DMS53 (cell line): ENCODE measurements at places on chromosomes 4 and X.

GRCh38 chr4:52366621-52367020, 292.5 kb downstream of the USP46 start:
- no peak for DNase-seq

GRCh38 chr4:177283167-177283566, 26.5 kb upstream of the NEIL3 start:
- DNase-seq = no peak

DNA sequence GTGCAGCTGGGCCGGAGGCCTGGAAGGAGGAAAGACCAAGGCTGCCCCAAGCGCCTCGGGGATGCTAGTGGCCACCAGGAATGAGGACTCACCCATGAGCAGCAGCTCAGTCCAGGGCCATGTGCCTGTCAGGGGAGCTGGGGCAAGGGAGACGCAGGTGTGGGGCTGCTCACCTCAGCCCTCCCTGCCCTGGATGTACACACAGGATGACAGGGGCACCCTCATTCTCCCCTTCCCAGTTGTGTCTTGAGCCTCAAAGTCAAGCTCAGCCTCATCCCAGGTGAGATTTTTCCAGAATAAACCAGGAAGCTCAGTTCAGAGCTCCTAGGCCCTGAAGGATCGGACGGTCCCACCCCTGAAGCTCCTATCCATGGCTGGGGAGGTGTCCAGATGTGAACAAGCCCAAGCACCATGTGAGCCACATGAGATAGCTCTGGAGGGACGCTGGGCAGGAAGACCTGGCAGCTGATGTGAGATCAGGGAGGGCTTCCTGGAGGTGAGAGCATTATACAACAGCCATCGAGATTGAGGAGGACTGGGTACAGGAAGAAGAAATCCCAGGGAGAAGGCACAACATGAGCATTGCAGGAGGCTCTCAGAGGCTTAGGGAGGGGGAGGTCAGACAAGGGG, 23.0 kb downstream of the HTRA3 start:
- DNase-seq = no peak

DNA sequence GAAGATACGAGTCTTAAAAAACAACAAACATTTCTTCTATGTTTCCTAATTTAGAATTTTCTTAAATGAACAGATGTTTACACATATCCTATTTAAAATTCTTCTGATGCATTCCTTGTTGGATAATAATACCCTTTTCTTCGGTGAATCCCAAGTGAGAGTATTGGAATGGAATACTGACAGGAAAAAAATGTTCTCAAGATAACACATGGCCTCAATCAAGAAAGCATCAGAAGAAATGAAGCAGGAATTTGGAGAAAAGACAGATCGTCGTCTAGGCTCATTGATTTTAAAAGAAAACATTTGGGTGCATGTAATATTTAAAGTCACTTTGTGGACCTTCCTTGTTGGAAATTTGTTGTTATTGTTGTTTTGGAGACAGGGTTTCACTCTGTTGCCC, 196.9 kb upstream of the ANK2 start:
- DNase-seq = no peak

DNA sequence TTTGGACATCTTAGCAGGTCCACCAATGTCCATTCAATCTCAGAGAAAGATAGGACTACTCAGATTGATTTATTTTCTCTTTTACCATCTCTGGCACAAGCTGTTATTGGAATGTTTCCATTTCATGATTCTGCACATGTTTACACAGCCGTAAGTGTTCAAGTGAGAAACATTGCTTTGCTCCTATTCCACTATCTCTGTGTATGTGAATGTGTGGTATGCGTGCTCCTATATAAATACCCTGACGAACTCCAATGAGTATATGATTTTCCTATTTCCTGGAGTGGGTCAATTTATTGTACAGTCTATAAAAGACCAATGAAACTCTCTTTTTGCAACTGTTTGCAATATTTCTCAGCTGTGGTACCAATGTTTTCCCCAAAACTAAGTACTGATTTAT, 221.0 kb upstream of the GALNT7 start:
- no peak for DNase-seq

DNA sequence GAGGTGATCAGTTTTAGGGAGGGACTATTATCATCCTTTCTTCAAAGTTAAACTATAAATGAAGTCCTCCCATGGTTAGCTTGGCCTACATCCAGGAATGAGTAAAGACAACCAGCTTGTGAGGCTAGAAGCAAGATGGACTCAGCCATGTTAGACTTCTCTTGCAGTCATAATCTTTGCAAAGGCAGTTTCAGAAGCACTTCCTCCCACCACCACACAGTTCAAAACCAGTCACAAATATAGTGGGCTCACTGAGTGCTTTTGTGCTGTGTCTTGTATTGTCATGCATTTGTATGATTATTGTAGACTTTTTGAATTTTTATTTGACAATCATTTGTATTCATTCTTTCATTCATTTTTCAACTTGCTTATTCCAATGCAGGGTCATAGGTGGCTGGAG, 204.5 kb downstream of the ZNF674 start:
- DNase-seq = no peak

DNA sequence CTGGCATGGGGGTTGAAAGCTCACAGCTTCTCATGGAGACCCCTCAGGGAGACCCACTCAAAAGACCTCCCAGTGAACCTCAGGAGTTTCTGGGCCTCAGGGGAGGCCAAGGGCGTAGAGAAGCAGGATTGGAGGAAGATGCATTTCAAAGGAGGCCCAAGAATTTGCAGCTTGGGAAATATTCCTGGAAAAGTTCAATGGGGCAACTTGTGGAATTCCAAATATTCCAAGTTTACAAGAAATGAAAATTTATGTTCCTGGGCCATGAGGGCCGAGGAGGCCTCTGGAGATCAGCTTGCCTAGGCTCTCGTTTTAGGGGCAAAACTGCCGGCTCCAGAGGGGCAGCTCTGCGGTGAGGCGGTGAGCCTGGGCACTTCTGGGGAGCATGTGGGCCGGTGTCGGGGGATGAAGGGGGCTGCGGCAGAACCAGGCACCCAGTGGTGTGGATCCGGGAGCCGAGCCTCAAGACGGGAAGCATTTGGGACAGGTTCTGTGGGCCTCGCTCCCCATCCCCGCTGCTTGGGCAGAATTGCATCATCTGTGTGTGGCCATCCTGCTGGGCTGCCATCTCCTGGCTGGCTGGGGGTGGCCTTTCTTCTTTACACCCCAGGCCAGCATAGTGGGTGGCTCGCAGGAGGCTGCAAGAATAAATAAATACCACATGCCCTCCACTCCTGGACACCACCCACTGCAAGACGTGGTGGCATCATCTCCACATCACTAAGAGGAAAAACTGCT, 54.6 kb upstream of the GPR78 start:
- DNase-seq = no peak

GRCh38 chrX:68762766-68763165, 66.1 kb upstream of the EFNB1 start:
- DNase-seq = no peak

- peak; percentile 1 for DNase-seq
Measured at GRCh38 chrX:9644335-9644734, 121.3 kb downstream of the GPR143 start.

DNA sequence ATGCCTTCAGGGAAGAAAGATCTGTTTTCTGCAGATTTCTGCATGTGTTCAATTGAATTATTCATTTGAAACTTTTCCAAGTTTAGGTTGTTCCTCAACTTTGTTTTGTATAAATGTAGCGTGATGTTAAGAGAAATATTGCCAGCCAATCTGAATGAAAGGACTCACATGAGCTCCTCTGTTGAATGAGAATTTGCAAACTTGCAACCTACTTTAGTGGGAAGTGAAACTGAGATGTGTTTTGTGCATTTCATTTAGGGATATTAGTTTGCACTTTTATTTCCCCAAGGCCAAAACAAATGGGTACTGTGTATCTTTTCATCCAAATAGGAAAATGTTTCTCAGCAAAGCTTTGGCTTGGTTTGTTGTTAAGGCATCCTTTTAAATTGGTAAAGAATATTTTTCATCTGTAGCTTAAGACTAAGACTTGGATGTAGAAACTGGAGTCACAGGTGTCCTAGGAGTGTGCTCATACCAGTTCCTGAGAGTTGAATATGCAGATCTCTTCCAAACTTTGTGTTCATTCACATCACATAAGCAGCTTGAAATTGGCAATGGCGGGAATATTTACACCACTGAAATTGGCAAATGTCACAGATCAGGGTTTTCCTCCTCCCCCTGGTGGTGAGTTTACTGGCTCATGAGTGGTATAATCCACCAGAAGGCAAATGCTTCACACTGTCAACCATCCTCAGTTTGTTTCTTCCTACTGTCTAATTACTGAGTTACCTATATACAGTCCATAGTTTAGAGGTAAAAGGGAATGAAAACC, 193.6 kb upstream of the BANK1 start:
- peak; percentile 22 for DNase-seq

- peak; percentile 43 for DNase-seq
Measured at GRCh38 chr4:31124008-31124585, 403.9 kb downstream of the PCDH7 start.
